ENCODE measurements at places on chromosomes 2 and 18.

- DNase-seq: no peak
Observed at GRCh38 chr2:38074058-38074763, 1.7 kb downstream of the CYP1B1 start.

- no peak for DNase-seq
Observed at GRCh38 chr2:160582490-160583145, 89.0 kb upstream of the RBMS1 start.

DNA sequence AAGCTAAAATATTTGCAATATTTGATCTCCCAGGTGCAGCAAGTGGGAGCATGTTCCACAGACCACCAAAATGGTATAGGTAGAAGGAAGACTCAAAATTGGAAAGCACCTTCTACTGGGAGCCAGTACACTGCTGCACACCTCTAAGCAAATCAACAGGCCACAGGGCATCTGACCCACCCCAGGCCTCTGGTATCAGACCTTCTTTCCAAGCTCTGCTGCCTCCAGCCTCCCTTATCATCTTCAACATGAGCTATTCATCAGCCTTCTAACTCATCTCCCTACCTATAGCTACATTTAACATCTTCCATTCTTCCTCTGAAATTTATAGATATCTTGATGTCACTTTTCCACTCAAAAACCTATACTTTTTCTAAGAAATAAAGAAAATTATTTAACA, 294.8 kb downstream of the ZEB2 start:
- DNase-seq: no peak

DNA sequence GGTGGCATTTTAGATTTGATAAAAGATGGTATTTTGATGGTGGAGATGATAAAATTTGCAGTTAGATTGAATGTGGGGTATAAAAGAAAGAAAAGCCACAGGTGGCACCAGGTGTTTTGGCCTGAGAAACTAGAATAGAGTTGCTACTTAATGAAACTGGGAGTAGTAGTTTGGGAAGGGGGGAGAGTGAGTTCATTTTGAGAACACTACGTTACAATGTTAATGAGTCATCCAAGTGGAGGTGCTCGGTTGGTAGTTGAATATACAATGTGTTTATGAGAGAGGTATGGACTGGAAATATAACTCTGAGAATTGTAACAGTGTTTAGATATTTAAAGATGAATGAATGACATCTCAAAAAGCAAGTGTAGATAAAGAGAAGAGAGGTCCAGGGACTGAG, 26.4 kb downstream of the EPG5 start:
- no peak for DNase-seq

DNA sequence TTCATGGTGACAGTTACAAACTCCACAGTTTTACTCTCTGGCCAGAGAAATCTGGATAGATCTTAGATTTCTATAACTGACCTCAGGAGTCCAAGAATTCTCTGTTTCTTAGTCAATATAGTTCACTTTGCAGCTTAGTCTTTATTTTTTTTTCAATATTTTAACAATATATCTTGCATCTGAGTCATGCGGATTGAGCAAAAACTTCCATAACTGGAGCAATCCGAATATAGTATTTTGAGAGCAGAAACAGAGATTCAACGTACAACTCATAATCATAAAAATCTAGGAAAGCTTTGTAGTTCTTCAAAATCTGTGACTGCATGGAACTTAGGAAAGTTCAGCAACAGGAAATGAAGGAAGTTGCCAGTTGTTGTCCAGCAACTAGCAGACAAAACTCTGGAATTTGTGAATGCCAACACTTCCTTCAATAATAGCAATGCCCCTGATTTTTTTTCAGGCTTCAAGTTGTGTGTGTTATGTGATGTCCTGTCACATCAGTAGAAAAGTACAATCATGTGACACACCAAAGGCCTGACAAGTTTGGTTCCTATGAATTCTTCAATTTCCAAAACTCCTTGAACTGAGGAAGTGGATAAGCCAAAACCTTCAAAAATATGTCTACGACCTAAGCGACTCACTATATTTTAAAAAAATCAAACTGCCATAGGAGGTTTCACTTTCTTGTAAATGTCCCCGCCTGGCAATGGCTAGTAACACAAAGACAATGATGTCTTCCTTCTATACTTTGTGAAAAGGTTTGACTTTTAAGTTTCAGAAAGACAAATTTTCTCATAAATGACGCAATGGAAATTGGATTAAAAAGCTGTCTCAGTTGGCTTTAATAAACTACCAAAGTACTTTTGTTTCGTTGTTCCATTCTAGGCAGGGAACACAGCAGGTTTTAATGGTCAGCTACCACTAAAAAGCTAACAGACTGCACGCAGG, 510.6 kb downstream of the ERBB4 start:
- DNase-seq: no peak

DNA sequence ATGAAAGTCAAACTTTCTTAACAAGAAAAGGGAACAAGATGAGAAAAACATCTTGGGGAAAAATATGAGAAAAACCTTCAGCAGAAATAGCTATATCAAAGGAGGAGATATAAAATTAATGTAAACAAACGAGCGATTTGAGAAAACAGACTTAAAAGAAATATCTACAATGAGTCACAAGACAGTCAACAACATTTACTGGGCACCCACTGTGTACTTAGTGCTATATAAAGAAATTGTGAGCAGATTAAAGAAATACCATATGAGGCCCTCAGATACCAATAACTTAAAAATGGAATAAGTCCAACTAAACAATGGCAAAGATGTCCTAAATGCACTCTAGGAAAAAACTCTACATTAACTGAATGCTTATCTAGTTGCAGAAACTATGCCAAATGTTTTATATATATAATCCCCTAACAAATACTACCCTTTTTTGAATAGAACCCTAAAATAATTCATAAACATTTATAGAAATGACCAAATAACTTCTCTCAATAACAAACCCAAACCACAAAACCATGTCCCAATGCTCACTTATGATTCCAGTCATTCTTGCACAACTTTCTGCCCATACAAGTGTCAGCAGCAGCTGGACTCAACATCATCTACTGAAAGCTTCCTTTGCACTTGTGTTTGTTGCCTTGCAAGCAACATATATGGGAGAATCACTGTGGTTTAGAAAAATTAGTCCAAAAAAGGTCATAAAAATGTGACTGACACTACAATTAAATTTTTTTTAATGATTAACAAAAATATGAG, 83.5 kb downstream of the COBLL1 start:
- DNase-seq: no peak

GRCh38 chr2:38731684-38732221, 19.4 kb downstream of the SRSF7 start:
- no peak for DNase-seq

DNA sequence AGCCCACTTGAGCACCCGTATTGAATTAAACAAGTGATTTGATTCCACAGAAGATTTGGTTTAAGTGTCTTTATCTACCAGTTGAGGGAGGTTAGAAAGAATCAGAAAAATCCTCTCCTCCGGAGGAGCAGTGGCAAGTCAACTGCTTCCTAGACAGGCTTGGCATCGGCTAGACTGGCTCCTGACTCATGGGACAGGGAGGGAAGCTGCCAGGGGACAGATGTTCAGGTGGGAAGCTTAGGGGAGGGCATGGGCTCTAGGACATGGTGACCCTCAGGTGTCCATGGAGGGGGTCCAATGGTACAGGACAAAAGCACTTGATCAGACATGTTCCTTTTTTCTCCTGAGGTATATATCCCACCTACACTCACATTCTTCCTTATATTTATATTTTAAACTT, 119.3 kb upstream of the IL1R2 start:
- no peak for DNase-seq

- no peak for DNase-seq
Observed at GRCh38 chr2:217086038-217086522, 226.2 kb upstream of the TNP1 start.

GRCh38 chr2:15865923-15866322, 74.4 kb upstream of the MYCN start:
- DNase-seq: no peak

DNA sequence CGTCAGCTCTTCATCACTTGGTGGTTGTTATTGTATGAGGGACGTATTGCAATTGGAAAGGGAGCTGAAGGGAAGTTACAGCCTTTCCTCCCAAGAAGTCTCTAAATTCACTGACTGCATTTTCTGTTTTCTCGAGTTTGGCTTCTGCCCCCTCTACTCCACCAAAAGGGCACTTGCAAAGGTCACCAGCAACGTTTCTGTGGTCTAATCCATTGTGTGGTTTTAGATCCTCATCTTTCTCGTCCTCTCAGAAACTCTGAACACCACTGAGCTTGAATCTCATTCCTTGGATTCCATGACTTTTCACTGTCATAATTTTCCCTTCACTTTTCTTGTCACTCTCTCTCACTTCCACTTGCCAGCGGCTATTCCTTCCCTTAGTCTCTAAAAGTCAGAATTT, 308.0 kb downstream of the AFF3 start:
- no peak for DNase-seq

- DNase-seq: no peak
Observed at GRCh38 chr2:1499033-1499795, 86.0 kb downstream of the TPO start.

- no peak for DNase-seq
Observed at GRCh38 chr2:98696200-98696599, 34.7 kb downstream of the MGAT4A start.

DNA sequence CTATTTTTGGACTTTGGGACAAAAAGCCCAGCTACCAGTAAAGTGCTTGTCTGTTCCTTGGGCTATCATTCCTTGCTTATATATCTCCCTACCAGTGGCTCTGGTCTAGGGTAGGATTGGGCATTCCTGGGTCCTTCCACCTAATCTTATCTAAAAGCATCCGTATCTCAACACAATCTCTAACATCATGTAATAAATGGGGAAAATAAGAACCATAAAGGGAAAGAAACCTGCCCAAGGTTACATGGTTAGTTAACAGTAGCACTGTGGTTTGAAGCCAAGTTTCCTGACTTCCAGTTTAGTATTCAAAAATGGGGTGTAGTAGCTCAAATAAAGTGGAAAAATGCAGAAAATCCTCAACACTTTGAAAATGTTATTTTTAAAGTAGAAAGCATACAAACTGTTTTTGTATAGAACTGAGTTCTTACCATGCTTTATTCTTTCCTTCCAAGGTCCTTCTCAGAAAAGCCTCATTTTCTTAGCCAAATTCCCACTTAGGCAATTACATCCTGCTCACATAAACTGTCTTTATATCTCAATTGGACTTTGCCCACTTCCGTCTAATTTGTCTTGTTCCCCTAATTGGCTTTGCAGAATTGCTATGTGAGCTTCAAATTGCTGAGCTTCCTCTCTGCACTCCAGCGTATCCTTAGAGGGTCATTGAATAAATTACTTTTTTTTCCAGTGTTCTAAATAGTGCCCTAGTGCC, 273.1 kb upstream of the UBE2E3 start:
- no peak for DNase-seq

All from effector CD4-positive, alpha-beta T cell (primary cell).